ENCODE measurements at places on chromosomes 12 and 14.

DNA sequence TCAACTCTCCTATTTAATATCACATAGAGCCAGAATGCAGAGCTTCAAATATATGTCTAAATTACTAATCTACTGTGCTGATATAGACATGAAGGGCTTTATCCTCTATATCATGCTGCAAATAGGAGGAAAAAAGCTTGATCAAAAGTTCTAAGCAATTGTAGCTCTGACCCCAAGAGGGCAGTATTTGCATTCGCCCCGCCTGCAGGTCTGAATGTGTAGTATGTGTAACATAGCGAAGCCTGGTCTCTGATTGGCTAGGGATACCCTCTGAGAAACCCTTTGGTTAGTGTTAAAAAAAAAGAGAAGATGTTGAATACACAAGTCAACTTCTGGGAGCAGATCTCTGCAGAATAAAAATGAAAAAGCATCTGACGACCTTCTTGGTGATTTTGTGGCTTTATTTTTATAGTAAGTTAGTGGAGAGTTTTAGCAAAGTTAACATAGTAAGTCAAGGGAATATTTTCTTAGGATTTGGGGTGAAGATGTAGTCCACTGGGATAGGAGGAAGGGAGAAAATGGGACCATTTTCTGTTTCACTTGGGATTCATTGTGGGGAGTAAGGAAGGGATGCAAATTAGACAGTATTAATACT, 151.6 kb upstream of the OR4E1 start:
- DNase-seq, result no peak

GRCh38 chr12:44573723-44574122, 302.4 kb downstream of the NELL2 start:
- no peak for DNase-seq

DNA sequence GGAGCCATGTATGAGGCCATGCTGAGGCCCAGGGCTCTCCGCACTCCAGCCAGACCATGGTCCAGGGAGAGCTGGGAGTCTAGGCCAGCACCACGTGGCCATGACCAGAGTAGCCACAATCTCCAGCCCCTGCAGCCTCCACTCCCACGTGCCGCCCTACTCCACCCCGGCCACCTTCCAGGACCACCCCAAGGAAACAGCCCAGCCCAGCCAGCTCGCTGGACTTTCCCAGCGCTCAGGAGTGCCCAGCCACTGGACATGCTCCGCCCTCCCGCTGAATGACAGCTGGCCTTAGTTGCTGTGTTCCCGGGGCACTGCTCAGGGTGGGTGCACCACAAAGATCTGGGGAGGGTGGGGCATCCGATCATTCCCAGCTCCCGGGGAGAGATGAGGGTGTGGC, 2.1 kb upstream of the C14orf180 start:
- DNase-seq, result no peak

GRCh38 chr14:105279642-105280361, 21.0 kb downstream of the BRF1 start:
- no peak for DNase-seq

DNA sequence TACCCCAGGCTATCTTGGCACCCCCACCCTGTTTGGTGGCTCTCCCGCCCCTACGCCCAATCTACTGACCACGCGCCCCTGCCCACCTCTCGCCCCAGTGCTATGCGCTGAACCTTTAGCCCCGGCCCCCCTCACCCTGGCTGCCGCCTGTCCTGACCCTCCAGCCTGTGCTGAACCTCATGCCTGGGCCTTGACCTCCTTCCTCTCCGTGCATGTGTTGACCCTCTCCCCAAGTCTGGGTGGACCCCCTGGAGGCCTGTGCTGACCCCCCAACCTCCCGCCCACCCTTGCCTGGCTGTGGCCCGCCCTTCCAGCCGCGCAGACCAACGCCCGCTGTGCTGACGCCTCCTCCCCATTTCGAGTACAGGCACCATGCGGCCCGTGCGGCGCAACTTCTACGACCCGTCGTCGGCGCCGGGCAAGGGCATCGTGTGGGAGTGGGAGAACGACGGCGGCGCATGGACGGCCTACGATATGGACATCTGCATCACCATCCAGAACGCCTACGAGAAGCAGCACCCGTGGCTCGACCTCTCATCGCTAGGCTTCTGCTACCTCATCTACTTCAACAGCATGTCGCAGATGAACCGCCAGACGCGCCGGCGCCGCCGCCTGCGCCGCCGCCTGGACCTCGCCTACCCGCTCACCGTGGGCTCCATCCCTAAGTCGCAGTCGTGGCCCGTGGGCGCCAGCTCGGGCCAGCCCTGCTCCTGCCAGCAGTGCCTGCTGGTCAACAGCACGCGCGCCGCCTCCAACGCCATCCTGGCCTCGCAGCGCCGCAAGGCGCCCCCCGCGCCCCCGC, 20.7 kb downstream of the DTX1 start:
- DNase-seq, result no peak

DNA sequence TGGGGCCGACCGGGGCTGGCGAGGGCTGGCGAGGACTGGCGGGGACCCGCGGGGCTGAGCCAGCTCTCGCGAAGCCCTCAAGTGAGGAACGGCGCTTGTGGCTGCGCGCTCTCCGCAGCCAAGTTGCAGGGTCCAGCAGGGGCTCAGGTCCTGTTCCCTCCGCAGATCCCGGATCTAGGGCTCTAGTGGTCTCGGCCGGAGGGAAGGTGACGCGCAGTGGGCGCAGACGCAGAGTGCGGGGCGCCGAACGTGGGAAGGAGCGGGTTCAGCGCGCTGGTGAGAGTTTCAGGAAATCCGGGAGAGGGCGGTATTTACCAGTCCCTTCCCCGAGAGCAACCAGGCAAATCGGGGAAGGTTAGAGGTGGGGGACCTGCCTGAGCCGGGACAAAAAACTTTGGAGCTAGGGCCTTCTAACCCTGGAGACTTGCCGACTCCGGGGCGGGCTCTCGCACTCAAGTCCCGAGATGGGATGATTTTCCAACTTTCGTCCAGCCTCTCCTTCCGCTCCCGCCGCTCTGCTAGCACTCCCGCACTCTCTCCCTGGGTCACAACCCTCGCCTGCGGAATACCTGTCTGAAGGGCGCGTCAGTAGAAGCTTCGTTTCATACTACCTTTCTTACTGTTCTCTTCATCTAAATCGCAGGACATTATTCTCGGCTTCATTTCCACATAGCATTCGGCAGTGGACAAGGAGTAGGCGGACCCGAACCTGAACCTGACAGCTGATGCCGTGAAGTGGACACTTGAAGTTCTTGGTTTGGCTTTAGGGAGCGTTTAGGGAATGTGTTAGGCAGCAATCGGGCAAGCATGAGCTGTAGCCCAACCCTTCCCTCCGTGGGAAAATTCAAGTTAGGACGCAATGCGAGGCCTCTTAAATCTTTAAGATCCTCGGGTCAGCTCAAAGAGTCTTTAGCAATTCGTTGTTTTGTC, 13.6 kb upstream of the PAX9 start:
- DNase-seq, result no peak

- DNase-seq, result no peak
These were observed 4.1 kb downstream of the CLEC2D start for GRCh38 chr12:9673404-9674225.

DNA sequence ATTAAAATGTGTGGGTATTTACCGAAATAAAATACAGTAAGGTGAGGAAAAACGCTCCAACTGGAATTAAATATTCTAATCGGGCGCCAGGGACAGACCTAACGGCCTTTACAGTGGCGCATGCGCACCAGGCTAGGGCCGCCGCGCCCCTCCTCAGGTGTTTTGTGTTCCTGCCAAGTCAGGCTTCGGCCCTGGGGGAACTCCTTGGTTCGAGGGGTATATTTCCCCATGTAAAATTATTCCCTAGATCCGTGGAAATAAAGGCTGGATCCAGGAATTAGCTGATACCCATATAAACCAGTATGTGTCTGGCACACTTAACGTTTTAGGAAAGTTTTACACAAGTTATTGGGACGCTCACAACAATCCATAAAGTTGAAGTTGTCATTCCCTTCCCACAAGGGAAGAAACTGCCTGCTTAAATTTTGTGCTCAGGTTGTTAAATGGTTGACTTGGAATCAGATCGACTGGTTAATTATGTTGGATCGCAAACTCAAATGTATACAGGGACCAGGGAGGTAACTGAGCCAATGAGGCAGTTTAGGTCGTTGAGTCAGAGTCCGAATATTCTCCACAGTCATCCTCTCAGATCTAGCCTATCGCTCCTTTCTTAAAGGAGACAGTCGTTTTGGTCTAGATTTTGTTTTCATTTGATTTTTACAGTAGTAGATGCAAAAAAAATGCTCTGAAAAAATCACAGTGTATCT, 621 bp upstream of the ANAPC7 start:
- peak; percentile 57 for DNase-seq

DNA sequence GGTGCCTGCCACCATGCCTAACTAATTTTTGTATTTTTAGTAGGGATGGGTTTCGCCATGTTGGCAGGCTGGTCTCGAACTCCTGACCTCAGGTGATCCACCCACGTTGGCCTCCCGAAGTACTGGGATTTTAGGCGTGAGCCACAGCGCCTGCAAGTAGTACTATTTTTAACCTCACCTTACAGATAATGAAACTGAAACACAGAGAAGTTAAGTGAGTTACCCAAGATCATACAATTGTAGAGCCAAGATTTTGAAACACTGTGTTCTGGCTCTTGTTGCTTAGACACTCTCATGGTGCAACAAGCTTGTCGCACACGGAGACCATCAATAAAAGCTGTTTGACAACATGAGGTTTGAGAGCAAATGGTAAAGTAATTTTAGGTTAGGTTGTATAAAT, 159.1 kb upstream of the LMNTD1 start:
- DNase-seq, result no peak

GRCh38 chr12:65963862-65964240, 139.6 kb downstream of the HMGA2 start:
- no peak for DNase-seq

GRCh38 chr14:23248601-23249000, 10.9 kb downstream of the RNF212B start:
- DNase-seq, result no peak

GRCh38 chr12:9869307-9870161, at the start of gene CLEC2B:
Gene CLEC2B, minus strand, starts transcription at chr12:9869354.
- DNase-seq, result no peak

DNA sequence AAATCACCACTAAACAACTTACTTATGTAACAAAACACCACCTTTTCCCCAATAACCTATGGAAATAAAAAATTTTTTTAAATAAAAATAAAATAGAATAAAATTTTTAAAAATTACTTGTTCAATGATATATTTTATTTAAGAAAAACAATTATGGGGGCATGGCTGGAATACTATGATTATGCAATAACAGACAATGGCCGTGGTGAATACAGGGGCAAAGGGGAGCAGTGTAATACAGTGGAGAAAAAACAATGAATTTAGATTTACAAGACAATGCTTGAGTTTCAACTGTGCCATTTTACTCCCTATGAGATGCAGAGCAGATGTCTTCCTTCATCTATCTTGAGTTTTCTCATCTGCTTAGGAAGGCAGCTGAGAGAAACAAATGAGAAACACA, 72.9 kb downstream of the BLTP3B start:
- DNase-seq, result no peak

DNA sequence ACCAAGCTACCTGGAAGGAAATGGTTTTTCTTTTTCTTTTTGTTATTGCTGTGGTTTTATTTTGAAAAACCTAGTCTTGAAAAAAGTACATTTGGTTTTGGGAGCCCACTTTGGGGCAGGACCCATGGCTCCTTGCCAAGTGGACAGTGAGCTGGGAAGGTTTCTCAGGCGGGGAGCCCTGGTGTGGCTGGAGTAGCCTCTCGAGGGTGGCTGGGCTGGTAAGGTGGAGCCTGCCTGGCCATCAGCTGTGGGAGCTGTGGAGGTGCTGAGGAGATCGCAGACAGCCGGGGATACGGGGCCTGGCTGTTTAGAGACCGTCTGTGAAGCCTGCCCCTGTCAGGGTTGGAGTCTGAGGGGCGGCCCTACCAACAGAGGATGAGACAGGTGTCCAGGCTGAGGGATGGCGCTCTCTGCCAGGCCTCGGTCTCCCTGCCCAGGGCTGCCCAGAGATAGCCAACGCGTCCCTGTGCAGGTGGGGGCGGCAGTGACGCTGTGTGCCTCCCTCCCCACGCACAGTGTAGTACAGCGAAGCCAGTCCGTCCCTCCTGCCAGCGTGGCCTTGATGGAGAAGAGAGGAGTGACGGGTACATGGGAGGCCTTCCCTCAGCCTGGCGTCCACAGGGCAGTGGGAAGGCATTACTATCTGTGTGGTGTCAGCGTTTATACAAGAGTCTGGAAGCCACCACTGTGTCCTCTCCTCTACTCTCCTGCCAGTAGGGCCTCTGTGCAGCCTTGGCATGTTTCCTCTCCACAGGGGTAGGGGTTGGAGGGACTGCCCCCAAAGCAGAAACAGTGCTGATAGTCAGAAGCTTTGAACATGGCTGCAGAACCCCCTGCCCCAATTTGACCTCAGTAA, 5.9 kb downstream of the RIN3 start:
- DNase-seq, result no peak

- DNase-seq, result no peak
These were observed 1.9 kb upstream of the FKBP4 start for GRCh38 chr12:2792671-2793500.

- no peak for DNase-seq
These were observed 161.3 kb downstream of the KITLG start for GRCh38 chr12:88418856-88419497.

- DNase-seq, result peak; percentile 65
These were observed at the start of gene CCDC88C for GRCh38 chr14:91417120-91417982. Gene CCDC88C, minus strand, starts transcription at chr14:91417820. Its CDS starts 130 bp downstream, at chr14:91417690.

GRCh38 chr14:51368721-51369163, 128.7 kb downstream of the TMX1 start:
- no peak for DNase-seq

GRCh38 chr14:85439696-85440328, 90.1 kb upstream of the FLRT2 start:
- DNase-seq, result no peak

DNA sequence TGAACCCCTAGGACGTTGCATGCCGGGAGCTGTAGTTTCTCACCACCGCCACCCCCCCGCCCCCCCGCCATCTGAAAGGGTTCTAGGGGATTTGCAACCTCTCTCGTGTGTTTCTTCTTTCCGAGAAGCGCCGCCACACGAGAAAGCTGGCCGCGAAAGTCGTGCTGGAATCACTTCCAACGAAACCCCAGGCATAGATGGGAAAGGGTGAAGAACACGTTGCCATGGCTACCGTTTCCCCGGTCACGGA, 501 bp upstream of the HSP90B1 start:
- DNase-seq, result peak; percentile 70

DNA sequence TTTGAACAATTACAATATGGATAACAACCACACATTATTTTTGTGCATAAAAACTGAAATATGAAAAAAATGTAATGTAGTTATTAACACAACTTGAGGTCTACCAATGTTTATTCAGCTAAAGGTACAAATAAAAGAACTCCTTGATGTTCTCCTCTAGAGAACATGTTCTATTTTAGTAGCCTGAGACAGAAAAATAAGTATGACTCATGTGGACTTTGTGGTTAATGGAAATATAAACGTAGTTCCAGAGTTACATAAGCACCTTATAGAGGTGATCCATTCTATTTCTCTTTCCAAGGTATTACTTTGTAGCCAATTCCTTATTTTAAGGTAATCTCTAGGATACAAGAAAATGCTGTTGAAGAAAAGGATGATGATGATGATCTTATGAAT, 25.7 kb downstream of the ALKBH1 start:
- DNase-seq, result no peak

- DNase-seq, result no peak
These were observed 32.8 kb downstream of the NOC4L start for GRCh38 chr12:132176920-132177551.

Data from stimulated activated CD4-positive, alpha-beta T cell treated with anti-CD3 and anti-CD28 coated beads, TNF-alpha, amount 100 ng/mL, for 4 hours (primary cell).